ENCODE measurements at places on chromosomes 11 and 22.

DNA sequence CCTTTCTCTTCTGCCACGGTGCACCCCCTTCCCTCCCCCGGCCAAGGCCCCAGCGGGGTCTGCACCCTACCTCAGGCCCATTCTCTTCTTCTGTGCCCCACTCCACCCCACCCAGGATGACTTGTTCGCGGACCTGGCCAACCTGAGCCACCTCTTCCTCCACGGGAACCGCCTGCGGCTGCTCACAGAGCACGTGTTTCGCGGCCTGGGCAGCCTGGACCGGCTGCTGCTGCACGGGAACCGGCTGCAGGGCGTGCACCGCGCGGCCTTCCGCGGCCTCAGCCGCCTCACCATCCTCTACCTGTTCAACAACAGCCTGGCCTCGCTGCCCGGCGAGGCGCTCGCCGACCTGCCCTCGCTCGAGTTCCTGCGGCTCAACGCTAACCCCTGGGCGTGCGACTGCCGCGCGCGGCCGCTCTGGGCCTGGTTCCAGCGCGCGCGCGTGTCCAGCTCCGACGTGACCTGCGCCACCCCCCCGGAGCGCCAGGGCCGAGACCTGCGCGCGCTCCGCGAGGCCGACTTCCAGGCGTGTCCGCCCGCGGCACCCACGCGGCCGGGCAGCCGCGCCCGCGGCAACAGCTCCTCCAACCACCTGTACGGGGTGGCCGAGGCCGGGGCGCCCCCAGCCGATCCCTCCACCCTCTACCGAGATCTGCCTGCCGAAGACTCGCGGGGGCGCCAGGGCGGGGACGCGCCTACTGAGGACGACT, 15.9 kb downstream of the RTN4RL2 start:
- DNase-seq, result no peak

- no peak for DNase-seq
These were observed 91.9 kb downstream of the WT1 start for GRCh38 chr11:32343325-32344008.

- no peak for DNase-seq
These were observed 86.0 kb downstream of the CCDC81 start for GRCh38 chr11:86460461-86461385.

DNA sequence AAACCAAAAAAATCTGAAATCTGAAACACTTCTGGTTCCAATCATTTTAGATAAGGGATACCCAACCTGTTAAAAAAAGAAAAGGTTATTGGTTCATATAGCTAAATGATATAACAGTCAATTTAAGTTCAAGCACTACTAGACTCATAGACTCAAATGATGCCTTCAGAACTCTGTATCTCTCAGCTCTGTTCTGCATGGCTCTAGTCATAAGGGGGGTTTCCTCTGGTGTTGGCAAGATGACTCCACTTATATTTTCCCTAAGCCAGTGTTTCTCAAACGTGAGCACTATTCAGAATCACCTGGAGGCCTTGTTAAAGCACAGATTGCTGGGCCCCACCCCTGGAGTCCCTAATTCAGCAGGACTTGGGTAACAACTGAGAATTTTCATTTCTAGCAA, 11.5 kb upstream of the RRAS2 start:
- no peak for DNase-seq

DNA sequence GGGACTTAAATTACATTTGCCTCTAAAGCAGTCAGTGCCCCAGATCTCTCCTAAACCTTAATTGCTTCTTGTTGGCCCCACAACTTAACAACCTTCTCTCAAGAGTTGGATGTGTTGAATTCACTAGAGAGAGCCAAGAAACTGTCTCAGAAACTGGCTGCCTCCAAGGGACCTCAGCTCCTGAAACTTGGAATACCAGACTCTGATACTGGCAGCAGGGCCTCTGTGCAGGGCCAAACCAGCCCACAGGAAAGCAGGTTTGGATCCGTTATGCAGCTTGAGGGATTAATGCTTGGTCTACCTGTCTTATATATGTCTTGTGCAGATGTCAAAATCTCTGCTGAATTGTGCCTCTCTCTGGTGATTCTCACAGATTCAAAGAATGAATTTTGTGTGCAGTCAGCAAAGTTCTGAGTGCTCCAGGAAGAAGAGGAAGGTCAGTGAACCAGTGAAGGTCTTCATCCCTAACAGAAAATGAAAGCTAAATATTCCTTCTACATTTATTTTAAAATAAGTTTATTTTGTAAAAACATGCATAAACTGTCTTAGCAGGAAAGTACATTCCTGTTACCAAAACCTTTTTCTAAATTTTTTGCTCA, 70.8 kb downstream of the LIF start:
- DNase-seq, result no peak

DNA sequence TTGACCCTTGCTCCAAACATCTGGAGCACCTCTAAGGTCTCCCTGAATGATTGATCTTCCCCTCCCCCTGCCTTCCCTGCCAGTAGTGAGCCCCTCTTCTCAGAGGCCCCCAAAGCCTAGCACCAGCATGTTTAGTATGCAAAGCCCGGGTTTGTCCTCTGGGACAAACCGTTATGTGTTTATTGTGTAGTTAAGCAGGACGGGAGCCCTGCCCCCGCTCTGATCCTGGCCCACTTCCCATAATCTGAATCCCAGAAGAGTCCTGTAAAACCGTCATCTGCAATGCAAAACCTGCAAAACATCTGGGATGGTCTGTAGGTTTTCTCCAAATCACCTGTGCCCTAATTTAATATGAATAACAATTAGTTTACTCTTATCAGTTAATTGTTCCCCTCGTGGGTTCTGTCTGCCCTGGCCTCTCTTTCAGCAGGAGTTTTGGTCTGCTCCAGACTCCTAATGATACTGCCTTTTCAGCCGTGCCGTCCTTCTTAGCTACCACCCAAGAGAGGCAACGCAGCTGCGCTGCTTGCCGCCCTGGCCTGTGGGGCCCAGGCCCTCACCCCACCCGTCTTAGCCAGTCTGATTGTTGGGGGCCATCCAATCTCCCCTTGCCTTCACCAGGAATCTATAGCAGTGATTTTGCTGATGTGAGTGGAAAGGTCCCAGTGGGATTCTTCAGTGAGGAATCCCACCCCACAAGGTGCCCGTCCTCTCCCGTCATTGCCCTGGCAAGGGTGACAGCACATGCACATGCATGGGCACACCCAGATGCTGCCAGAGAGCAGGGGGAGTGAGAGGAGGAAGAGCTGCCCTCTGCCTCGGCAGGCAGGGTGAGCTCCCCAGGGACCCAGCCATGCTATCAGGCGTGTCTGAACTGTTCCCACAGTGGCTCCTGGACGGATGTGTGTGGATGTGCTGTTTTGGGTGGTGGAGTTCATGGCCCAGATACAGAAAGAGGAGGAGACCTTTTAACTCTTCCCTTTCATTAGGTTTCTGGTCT, 3.0 kb upstream of the B3GAT1 start:
- no peak for DNase-seq

- DNase-seq, result no peak
These were observed 13.1 kb downstream of the WNT11 start for GRCh38 chr11:76193219-76193618.

GRCh38 chr11:86116386-86116726, 47.5 kb upstream of the PICALM start:
- no peak for DNase-seq

DNA sequence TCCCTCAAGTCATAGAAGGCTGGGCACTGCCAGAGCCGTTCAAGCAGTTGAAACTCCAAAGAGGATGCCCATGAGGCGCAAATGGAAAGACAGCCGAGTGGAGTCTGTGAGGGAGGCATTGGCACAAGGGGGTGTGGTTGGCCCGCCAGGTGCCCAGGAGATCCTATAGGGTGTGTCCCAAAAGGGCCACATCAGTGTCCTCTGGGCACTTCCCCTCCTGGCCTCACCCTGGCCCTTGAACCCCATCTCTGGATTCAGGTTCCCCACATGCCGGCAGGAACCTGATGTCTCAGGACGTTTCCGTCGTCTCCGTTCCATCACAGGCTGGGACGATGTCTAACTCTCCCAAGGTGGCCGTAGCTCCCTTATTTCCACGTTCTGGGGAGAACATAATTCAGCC, 54.3 kb downstream of the SBF1 start:
- DNase-seq, result no peak

GRCh38 chr11:86314636-86315035, 12.6 kb downstream of the HIKESHI start:
- DNase-seq, result no peak

GRCh38 chr11:66221726-66222236, 46.7 kb upstream of the RAB1B start:
- no peak for DNase-seq

GRCh38 chr11:111327908-111328624, 29.7 kb downstream of the POU2AF3 start:
- no peak for DNase-seq

- DNase-seq, result no peak
These were observed 1045.8 kb downstream of the TBC1D22A start for GRCh38 chr22:47808236-47808635.

GRCh38 chr22:28989484-28989883, 72.1 kb downstream of the C22orf31 start:
- no peak for DNase-seq

GRCh38 chr11:3080104-3080503, 22.9 kb upstream of the CARS1 start:
- DNase-seq, result no peak

DNA sequence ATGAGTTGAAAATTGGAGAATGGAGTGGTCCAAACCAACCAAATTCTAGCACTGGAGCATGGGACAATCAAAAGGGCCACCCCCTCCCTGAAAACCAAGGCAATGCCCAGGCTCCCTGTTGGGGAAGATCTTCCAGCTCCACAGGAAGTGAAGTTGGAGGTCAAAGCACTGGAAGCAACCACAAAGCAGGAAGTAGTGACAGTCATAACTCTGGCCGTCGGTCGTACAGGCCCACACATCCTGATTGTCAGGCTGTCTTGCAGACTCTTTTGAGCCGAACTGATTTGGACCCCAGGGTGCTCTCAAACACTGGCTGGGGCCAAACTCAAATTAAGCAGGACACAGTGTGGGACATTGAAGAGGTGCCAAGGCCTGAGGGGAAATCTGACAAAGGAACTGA, 80.5 kb upstream of the ADSL start:
- no peak for DNase-seq

GRCh38 chr11:9821008-9821752, 157.3 kb downstream of the SWAP70 start:
- no peak for DNase-seq

DNA sequence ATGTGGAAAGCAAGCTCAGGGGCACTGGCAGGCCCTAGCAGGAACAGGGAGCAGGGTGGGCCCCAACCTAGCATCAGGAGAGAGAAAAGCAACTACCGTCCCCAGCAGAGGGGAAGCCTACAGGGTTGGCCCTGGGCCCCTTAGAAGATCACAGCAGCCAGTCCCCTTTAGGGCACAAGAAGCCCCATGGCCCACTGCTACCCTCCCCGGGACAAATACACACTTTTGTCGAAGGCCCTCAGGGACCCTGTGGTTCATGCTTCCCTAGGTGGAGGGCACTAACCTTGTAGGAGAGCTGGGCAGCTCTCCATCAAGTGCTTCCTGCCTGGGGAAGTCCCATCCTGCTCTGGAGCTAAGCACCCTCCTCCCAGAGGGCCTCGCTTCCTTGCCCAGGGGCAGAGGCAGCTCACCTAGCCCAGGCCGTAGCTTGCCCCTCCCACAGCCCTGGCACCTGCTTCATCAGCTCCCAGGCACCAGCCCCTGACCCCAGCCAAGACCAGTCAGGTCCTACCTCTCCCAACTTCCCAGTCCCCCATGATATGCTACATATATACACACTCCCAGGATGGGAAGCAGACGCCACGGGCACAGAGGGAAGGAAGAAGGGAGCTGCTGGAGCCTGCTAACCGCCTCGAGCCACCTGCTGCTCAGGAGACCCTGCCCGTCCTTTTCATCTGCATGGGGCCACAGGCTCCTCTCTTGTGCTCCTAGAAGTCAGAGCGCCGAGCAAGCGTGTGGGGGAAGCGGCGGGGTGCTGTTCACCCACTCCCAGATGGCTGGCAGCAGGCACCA, 20.1 kb downstream of the SUN2 start:
- no peak for DNase-seq

- no peak for DNase-seq
These were observed 84.4 kb downstream of the DENND5A start for GRCh38 chr11:9180784-9181183.

DNA sequence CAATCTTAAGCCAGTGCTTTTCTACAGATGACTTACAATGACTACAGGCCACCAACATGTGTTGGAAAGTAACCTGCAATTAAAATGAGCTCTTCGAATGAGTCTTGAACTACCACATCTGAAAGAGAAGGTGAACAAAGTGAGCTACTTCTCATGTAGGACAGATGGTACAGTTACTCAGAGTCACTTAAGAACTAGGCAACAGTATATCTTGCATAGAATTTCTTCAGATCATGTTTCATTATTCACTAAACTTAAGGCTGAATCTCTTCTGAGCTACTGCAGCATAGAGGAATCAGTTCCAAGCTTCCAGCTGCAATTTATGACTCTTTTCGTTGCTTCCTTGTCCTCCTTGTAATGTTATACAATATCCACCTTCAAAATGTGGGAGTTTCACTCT, 270.9 kb downstream of the TTC28 start:
- no peak for DNase-seq

DNA sequence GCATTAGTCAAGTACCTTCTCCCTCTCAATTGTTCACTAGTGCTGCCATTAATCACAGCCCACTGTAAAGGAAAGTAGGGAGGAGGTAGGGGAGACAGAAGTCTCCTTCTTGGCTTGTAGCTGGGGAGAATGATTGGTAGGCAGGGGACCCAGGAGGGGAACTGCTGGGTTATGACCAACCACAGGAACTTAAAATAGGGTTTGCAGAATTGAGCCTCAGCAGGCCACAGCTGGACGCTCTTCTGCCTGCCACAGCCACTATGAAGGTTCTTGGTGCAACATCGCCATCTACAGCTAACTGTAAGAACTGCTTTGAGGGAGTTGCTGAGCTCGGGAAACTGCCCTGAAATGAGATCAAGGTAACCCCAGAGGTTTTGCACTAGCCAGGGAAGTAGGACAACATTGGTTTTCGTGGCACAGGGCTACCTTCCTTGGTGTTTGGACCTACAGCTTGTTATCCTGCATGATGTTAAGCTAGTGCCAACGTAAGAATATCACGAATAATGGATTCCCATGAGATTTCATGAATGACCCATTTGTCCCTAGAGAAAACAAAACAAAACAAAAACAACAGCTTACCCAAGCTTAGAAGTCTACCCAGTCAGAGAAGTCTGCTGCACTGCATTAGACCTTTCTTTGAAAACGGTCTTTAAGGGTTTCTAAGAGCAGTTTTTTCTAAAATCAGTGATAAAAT, 787.1 kb upstream of the API5 start:
- DNase-seq, result no peak

DNA sequence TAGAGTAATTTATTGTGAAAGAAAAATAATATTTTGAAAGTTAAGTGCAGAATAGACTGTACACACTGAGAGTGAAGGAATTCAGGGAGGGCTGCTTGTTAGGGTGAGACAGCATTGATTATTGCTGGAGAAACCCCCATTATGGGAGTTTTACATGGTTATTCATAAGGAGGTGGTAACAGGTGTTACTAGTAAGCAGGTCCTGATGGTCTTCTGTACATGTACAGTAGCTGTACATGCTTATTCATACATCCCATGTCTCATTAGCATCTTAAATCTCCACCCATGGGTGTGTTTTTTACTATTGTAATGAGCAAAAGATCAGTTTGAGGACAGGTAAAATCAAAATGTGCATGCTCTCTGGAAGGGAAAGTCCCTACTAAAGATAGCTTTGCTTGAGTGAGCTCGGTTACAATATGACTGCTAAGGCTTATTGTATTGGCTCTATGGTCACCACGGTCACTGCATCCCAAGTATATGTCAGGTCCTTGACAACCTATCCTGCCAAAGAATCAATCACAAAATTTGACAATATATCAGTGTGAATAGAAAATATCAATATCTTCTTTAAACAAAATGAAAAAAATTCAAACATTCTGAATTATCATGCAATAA, 6.2 kb downstream of the KDM4F start:
- no peak for DNase-seq

Measured in activated CD4-positive, alpha-beta T cell treated with anti-CD3 and anti-CD28 coated beads for 24 hours (primary cell).